ENCODE measurements at places on chromosomes 4 and X.

GRCh38 chr4:88419874-88420273 lies 37.0 kb upstream of the HERC5 start:
- no peak for DNase-seq

GRCh38 chr4:173493041-173493440 lies 37.0 kb downstream of the HAND2 start:
- no peak for DNase-seq

- DNase-seq, result no peak
Measured at GRCh38 chr4:15754323-15754722, 23.8 kb upstream of the CD38 start.

DNA sequence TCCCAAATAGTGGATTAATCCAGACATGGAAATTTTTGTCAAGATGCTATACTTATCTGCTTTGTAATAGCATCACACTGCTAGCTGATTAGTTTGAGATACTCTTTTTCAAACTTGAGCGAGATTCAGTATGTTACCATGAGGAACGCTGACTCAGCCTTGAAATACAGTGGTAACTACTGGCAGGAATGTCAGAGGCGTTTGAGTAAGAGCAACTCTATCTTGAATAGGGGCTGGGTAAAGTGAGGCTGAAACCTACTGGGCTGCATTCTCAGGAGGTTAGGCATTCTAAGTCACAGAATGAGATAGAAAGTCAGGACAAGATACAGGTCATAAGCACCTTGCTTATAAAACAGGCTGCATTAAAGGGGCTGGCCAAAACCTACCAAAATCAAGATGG lies 2519.6 kb downstream of the ARAP2 start:
- DNase-seq, result no peak

Data from kidney glomerular epithelial cell (primary cell).